ENCODE measurements at places on chromosomes 2 and 18. TPM values are rescaled to one million over a fixed set of nuclear protein-coding genes. Genes with fewer than 3 reads are reported as not detected.

- no peaks in the 10 kb centered on the region for H3K36me3 ChIP-seq
- H3K27me3 ChIP-seq = no peaks in the 10 kb centered on the region
- H3K4me3 ChIP-seq = no peak overlapping the region
- no peak overlapping the region for H3K27ac ChIP-seq
- peaks cover 20% of the 10 kb centered on the region for H3K4me1 ChIP-seq
- DNase-seq = no peak
Observed at GRCh38 chr2:27885661-27886060, 4.5 kb downstream of the RBKS start.

- H3K4me3 ChIP-seq = no peak overlapping the region
- H3K4me1 ChIP-seq = no peaks in the 10 kb centered on the region
- no peak for DNase-seq
- no peak overlapping the region for H3K27ac ChIP-seq
Observed at GRCh38 chr18:53283708-53284107, 940.8 kb downstream of the MBD2 start.

- no peak for DNase-seq
- no peaks in the 10 kb centered on the region for H3K36me3 ChIP-seq
- peaks cover 12% of the 10 kb centered on the region for H3K4me1 ChIP-seq
- no peak overlapping the region for H3K27ac ChIP-seq
- no peaks in the 10 kb centered on the region for H3K27me3 ChIP-seq
- H3K4me3 ChIP-seq = no peak overlapping the region
Observed at GRCh38 chr2:178913049-178913441, 105.8 kb upstream of the TTN start.

DNA sequence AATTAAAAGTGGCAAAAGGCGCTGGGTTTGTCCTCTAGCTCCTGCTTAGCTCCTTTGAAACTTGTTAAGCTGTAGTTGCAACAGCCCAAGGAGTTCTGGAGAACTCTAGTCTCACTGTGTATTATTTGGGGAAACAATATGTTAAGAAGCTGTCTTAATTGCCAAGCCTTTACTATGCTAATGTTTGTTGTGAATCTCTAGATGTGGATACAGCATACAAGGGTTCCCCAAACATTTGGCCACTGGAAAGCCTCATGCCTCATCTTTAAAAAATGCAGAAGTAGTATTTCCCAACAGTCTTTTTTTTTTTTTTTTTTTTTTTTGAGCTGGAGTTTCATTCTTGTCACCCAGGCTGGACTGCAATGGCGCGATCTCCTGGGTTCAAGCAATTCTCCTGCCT lies 236.7 kb downstream of the PRKCE start:
- no peaks in the 10 kb centered on the region for H3K27me3 ChIP-seq
- DNase-seq = no peak
- no peak overlapping the region for H3K27ac ChIP-seq
- H3K36me3 ChIP-seq = no peaks in the 10 kb centered on the region

The RBKS gene
- 1.2 TPM for total RNA-seq

- H3K27ac ChIP-seq = no peak overlapping the region
- H3K4me1 ChIP-seq = no peaks in the 10 kb centered on the region
- no peak overlapping the region for H3K4me3 ChIP-seq
- H3K36me3 ChIP-seq = no peaks in the 10 kb centered on the region
Observed at GRCh38 chr2:224098481-224099230, 59.6 kb upstream of the SERPINE2 start.

The CYP27C1 gene
- not detected for total RNA-seq

The LIMS4 gene
- not detected for total RNA-seq

The FAM110C gene
- total RNA-seq = 0.21 TPM

The CD226 gene
- total RNA-seq = 113 TPM

Measured in activated CD4-positive, alpha-beta T cell treated with anti-CD3 and anti-CD28 coated beads, Interleukin-2, amount 10 ng/mL, durations not matched to agents 7 days and 5 days (primary cell).